HuH-7 (cell line): ENCODE measurements at places on chromosomes 1 and 21.

DNA sequence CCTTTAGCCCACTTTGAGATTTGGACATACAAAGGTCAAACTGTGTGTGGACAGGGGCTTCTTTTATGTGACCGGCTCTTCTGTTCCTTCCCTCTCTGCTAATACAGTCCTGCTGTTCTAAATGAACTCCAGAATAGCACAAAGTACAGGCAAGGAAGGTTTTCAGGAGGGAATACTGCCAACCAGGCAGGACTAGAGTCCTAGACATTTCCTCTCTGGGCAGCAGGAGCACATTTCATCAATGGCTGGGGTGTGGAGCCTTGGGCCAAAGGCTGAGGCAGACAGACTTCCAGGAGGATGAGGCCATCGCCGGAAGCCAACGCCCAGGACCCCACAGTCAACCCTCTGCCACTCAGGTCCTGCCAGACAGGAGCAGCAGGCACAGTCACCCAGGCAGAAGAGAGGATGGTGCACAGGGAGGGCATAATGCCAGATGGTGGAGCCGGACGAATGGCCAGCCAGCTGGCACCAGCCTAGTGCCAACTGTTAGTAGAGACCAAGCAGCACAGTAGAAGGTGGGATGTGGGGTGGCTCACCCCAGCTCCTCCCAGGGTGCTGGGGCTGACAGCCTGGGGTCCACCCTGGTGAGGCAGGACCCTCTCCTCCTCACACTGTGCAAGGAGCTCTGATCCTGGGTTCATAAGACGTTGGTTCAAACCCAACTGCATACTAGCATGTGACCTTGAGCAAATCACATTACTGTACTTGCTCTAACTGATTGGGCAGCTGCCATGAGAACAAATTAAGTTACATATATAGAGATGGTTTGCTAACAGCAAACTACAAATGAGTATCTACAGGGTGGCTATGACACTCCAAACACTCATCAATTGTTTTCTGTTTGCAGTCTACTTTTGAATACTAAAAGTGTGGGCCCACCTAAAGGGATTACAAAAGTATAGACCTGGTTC is 410.7 kb downstream of the SIPA1L2 start:
- no peak for DNase-seq

- DNase-seq, result no peak
Measured at GRCh38 chr1:197725044-197725443, 50.2 kb downstream of the DENND1B start.

DNA sequence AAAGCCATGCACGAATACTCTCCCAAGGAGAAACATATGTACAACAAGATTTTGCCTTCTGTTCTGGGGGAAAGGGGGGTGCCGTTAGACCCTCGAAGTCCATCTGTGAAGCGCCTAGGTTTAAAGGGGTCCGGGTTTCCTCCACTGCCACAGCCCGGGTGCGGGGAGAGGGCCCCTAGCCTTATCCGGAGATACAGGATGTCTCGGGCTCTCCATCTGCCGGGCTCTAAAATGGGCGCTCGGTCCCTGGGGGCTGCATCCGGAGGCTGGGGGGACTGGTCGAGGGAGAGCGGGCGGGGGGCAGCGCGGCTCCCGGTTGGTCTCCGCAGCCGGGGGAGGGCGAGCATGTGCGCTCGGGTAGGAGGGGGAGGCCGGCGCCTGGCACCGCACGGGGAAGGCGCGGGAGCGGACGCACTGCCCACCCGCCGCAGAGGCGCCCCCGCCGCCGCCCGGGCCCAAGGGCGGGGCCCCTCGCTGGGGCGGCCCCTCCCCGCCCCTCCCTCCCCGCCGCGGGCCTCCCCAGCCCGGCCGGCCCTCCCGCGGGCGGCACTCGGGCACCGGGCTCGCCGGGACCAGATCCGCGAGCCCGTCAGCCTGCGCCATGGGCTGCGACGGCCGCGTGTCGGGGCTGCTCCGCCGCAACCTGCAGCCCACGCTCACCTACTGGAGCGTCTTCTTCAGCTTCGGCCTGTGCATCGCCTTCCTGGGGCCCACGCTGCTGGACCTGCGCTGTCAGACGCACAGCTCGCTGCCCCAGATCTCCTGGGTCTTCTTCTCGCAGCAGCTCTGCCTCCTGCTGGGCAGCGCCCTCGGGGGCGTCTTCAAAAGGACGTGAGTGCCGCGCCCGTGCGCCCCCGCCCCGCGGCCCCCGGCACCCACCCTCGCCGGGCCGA is 63.1 kb downstream of the ELK4 start:
- DNase-seq, result no peak

DNA sequence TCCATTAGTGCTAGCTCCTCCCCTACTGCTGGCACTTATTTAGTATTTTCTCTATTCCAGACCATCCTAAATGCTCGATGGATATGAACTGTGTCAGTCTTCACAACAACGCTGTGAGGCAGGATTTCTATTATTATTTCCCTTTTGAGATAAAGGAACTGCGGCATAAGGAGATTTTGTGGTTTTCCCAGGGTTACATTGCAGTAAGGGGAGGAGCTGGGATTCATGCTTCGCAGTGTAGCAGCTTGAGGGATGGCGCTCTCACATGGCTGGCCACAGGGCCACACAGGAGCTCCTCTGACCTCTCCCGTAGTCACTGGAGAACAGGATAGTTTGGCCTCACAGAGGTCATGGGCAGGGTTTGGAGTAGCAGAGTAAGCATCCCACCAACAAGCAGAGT is 116.9 kb downstream of the BEND5 start:
- no peak for DNase-seq

DNA sequence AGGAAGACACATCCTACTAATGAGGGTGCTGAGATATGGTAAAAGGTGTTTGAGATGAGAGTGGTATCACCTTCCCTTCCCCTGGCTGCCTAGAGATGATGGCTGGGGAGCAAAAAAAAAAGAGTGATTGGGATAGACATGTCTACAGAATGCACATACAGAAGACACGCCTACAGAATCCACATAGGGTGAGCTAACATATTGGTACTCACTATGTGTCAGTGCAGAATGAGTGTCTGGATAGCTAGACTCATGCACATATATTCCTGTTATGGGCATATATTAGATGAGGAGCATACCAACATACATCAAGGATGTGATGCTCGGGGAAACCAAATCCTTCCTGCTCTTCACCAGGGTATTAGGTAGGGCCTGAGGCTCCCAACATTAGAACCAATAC is 16.2 kb downstream of the CD34 start:
- DNase-seq, result no peak

DNA sequence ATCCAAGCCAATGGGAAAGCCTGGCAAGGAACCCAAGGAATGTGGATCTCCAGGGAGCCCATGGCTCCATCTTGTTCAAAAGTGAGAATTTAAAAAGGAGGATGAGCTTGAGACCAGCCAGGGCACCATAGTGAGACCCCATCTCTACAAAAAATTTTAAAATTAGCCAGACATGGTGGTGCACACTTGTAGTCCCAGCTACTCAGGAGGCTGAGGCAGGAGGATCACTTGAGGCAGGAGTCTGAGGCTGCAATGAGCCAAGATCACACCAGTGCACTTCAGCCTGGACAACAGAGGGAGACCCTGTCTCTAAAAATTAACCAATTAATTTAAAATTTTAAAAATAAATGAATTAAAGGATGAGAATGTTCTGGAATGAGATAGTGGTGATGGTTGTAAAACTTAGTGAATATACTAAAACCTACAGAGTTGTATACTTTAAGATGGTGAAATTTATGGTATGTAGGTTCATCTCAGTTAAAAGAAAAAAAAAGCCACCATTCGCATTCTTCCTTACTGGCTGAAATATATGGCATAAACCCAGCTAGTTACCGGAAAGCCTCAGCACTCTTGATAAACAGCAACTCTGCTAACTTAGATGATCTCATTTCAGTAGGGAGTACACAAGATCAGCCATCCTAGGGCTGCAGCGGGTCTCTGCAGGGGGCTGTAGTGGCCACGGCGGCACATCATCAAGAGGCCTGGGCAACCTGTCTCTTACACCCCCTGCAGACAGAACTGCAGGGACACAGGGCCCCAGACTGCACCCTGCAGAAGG is 48.3 kb upstream of the H6PD start:
- no peak for DNase-seq

DNA sequence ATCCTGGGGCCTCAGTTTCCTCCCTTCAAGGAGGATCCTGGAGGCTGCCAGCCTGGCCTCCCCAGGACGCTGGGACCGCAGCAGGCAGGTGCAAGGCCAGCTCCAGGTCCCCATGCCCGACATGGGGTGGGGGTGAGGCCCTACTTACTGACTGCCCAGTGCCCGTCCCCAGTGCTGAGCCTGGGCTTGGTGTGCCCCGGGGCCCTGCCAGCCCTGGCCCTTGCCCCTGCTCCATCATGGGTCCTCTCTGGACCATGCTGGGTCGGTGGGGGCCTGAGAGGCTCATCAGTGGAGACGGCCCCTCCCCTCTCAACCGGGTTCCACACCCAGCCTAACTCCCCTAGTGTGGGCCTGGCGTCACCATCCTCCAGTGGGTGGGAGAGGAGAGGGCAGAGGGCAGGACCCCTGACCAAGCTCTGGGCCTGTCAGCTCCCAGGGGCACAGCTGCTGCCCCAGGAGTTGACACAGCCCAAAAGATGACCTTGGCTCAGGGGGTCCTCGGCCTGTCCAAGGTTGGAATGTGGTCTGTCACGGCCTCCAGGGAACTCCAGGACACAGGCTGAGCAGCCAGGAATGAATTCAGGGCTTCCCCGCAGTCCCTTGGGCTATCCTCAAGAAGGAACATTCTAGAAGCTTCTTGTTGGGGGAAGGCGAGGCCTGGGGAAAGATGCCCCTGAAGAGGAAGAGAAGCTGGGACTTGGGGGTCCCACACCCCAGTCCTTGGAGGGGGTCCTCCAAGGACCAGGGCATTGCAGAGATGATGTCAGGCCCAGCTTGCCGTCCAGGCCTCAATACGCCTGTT is 17.6 kb upstream of the ARF1 start:
- DNase-seq, result no peak

DNA sequence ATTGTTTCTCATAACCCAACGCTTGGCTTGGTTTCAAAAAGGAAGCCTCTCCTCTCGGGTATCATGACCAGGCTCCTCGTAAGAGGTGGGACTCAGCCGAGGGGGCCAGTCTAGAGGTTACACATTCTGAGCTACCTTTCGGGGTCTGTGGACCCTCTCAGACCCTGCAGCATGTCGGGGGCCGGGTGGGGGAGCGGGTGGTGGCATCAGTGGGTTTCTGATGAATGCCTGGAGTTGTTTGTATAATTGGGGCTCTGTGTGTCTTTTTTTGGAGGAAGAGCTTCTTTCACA is 229.3 kb downstream of the CAMTA1 start:
- no peak for DNase-seq

DNA sequence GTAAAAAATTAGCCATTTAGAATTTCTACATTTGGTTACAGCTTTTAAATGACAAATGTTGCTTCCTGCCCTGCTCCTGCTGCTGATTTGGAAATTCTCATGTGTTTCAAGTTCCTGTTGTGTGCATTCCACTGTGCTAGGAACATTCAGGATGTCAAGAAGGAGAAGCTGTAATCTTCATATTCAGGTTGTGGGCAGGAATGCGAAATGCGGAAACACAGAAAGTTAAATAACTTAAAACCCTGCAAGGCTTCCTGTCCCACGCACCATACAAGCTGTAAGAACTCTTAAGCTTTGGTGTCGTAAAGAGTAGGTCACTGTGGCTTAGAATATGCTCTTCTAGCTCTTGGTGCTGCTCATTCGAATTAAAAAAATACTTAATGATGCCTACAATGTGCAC is 52.6 kb downstream of the S100B start:
- DNase-seq, result no peak

DNA sequence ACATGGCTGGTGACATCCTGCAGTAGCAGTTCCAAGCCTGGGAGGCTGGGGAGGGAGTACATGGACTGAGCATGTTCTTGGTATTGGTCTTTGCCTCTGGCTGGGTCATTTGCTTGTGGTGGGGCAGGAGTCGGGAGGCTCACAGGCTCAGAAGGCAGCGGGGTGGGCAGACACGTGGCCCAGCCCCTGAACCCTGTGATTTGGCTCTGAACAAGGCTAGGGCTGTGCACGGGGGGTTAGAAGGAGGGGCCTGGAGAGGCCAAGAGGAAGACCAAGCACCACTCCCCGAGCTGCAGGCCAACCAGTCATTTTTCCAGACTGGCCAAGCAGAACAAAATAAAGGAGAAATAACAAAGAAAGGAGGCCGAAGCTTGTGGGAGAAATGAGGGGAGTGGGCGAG is 9.7 kb upstream of the PRELP start:
- no peak for DNase-seq

DNA sequence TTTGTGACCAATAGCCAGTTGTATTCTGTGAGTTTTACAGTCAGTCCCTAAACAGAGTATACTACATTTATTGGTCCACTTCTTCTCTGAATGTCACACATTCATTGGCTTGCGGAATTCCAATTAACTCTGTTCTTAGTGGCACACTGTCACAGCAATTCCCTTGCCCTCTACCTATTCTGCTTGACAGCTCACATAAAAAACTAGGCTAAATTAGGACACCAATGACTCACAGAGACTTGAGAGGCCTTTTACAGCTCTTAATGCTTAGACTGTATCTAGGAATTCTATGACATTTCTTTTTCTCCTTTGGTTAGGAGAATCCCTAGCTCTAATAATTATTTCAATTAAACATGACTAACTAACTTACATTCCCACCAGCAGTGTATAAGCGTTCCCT is 104.1 kb downstream of the NEGR1 start:
- no peak for DNase-seq

DNA sequence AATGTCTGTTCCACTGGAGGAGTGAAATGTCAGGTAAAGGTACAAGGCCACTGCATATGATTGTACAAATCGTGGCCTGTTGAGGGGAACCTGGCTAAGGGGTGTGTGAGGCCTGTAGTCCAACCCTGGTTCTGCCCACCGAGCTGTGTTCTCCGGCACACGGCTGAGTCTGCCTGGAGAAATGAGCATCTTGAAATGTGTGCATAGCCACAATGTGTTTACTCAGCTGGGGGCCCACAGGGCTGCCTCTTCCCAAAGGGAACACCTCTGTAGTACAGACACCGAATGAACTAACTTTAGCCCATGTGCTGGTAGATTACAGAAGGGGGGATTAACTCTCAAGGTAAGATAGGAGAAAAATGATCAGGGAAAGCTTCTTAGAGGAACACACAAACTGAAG is 30.2 kb downstream of the AK4 start:
- DNase-seq, result no peak

GRCh38 chr1:42379794-42380585 is 602 bp upstream of the RIMKLA start:
- peak; percentile 27 for DNase-seq

DNA sequence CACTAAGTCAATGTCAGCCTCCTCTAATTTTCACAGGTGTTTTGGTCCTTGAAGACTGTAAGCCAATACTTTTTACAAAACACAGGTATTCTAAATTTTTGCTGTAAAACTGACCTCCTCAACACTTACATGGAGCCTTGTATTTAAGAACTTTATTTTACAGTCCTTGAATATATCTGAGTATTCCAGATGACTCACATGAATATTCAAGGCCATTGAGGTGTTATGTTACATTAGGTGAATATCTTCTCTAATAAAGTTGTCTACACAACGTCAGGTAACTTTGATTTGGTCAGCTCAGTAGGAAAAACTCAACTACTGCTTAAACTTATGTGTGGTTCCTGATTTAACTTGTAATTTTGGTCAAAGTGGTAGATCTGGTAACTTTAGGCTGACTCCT is 254.2 kb downstream of the OLFM3 start:
- DNase-seq, result no peak
